ENCODE measurements at places on chromosomes 1 and 21.

DNA sequence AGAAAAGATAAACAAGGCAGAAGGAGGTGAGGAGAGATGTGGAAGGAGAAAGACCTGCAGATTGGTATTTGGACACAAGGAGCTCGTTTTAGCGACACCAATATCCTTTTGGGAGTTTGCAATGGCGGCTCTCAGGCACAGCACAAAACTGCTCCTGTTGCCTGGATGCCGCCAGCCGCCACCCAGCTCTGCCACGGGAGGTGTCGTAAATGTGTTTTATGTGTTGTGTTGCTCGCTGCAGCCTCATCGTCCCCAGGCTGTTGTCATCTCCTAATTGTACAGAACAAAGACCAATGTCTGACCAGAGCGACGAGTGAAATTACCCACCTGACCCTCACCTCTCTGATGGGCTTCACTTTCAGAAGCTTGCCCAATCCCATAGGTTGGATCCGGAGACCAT lies 96.6 kb upstream of the ZNF281 start:
- no peak for DNase-seq

GRCh38 chr1:205916541-205916940 lies 26.7 kb downstream of the SLC26A9 start:
- no peak for DNase-seq

DNA sequence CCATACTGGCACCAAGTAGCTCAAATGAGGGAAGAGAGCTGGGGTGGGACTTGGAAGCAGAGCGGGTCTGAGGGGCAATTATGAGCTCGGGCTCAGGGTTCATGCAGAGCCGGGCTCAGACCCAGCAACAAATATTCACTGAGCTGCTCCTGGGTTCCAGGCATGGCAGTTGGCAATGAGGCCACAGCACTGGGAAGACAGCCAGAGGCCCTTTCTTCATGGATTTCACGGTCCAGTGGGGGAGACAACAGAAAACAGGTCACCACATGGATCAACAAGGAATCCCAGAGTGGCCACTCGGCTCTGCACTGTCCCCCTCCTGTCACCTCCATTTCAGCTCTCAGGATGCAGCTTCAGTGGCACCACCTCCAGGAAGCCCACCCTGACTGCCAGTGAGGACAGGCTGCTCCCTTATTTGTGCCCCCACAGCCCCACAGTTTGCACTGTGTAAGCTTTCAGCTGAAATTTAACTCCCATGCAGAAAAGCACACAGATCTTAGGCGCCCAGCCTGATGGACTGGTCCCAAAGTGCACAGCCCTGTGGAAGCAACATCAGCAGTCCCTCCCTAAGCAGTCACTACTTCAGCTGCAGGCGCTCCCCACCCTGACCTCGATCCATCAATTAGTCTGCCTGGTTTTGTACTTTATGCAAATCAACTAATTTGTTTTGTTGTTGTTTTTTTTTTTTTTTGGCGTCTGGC lies 22.4 kb downstream of the ARHGEF19 start:
- no peak for DNase-seq

DNA sequence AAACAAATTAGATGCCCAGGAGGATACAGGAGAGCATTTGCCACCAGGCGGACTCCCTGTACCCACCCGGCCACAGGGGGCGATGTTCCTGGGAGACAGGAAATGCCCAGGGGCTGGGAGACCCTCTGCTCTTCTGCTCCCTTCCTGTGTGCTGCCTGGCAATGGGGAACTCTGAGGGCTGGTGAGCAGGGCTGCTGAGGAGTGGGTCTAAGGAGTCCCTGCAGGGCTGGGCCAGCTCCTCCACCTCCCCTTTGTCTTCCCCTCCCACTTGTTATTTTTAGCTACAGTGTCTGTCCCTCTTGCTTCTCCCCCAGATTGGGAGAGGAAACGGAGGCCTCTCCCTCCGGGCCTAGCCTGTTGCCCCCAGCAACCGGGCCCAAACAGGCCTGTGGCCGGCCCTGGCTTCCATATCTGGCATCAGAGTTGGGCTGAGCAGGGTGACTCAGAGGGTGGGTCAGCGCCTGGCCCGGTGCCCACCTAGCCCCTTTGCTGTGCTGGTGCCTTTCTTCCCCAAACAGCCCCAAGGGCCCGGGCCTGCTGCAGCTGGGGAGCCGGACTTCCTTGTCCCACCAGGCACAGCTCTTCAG lies 11.6 kb downstream of the LMNA start:
- peak; percentile 64 for DNase-seq

DNA sequence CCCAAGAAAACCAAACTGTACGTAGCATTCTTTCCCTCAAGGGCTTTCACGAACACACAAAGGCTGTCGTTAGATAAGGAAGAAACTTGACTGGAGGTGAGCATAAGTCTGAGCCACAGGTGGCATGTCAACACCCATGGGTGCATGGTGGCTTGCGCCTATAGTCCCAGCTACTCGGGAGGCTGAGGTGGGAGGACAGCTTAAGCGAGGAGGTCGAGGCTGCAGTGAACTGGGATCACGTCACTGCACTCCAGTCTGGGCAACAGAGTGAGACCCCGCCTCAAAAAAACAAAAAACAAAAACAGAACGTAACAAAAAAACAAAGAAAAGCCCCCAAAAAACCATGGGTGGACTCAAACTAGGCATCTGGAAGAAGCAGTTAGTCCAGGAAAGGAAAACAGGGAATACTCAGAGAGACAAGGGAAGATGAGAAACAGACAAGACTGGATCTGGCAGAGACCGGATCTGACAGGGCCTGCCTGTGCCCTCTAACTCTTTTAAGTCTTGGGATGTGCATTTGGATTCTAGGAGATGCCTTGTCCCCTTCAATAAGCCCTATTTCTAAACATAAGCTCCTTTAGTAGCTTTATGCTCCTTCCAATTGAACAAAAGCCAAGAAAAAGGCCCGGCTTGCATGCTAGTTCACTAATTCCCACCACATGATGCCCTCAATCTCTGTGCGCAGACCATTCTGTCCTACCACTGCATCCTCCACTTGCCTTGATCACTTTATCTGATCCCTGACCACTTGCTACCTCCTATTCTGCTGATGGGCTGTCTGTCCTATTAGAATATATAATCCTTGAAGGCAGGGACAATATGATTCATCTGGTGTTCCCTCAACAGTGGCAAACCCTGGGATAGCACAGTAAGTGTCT lies 73.8 kb downstream of the APP start:
- DNase-seq, result no peak

DNA sequence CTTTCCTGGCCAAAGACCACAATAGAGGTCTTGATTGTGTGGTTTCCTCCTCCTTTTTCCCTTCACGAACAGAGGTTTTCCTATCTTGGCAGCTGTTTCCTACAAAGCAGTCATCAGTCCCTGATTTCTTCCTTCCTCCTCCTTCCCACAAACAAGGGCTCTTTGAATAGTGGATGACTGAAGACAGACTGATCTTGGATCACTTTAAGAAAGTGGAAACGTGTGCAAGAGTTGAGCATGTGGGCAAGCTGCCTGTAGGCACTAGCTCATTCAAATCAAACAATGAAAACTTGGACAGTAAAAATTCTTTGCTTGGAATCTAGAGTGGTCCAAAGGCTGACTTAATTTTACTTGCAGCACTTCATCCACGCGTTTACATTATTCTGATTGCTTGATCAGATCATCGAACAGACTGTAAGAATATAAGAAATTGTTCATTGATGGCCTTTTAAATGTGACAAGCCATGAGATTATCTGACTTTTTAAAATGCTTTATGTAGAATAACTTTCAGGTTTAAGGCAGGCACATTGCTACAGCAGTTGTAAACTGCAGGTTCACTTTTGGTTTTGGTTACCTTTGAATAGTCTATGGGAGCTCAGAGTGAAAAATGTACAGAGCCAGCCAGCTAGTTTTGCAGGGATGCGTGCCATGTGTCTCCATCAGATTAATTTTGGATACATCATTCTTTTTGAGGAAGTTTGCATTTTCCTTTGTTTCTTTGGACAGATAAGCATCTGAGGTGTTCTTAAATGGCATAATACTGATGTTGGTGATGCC lies 34.4 kb downstream of the ADGRL2 start:
- DNase-seq, result no peak

DNA sequence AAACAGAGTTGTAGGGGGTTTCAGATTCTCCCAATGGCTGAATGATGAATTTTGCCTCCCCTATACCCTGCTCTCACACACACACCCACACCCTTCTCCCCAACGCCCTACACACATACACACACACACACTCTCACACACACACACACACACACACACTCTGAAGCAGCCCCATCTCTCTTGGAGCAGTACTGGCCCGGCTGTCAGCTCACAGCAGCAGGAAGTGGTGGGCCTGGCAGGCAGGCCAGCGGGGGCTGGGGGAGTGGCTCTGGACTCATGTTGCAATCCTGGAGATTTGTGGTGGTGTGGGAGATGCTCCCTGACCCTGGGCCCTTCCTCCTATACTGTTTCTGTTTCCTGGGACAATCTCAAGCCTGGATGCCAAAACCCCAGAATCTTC lies 2.2 kb downstream of the IKBKE start:
- no peak for DNase-seq

- DNase-seq, result no peak
These were observed 2.1 kb upstream of the QSOX1 start for GRCh38 chr1:180152588-180152987.

DNA sequence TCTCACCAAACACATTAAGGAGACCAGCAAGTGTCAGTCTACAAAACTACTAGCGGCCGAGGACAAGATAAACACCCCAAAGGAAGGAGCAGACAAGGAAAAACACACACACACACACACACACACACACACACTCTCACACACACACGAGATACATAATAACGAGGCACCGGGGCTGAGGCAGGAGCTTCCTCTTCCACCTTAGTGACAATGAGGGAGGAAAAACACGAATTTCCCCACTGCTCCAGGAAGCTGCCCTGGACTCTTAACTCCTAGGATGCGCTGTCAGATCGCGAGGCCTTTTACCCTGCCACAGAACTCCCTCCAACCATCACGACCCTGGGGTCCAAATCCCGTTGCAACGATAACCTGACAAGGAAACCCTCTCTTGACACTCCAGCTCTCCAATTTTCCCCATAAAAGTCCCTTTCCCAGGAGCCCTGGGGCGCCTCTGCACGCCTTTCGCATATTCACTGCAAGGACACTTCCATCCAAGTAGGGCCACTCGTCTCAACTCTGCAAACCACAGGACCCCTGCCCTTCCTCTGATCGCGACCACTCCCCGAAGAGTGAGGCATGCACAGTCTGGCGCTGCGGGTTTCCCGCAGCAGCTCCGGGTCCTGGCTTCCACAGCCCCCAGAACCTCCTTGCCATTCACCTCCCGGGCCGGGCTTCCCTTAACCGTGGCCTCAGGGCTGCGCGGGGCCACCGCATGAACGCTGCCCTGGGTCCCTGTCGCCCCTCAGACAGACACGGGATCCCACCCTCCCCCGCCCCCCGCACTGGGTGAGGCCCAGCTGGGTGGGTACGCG lies 581 bp downstream of the ETV3 start:
- DNase-seq, result no peak

DNA sequence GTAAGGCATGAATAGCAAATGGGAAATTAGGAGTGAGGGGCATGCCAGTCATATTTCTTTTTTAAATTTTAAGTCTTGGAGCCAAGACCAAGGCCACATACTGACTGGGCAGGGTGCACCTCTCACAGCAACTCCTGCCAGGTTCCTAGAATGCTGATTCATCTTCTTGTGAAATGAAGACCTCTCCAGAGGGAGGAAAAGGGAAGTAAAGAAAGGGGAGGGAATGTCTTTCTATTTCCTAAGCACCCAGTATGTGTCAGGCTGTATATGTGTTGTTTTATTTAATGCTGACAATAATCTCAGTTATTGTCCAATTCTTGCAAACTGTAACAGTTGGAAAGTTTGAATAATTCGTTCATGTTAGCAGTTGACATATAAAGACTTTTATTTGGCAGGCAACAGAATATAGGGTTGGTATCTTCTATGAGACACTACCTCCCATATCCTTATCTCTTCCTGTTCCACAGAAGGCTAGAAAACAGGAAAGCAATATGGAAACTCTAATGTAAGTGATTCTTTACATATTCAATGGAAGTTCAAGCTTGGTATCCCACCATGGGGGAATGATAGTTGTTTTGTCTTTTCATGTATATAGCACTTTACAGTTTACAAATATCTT lies 259.1 kb upstream of the USP24 start:
- no peak for DNase-seq

DNA sequence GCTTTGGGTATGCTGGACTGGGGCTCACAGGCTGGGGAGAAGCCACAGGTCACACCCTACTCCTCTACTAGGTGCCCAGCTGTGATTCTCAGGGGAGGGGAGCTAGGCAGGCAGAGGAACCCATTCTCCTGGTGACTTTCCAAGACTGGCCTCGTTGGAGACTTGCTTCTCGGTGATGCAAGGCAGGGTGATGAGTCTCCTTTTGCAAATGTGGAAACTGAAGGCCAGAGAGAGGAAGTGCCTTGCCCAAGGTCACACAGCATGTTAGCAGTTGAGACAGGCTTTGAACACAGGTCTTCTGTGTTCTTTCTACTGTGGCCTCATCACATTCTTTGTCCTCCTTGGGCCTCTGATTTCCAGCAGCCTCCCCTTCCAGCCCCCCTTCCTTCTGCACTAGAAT lies 20.5 kb upstream of the C1QA start:
- DNase-seq, result no peak

GRCh38 chr1:174448974-174449373 lies 1.2 kb downstream of the GPR52 start:
- DNase-seq, result no peak

DNA sequence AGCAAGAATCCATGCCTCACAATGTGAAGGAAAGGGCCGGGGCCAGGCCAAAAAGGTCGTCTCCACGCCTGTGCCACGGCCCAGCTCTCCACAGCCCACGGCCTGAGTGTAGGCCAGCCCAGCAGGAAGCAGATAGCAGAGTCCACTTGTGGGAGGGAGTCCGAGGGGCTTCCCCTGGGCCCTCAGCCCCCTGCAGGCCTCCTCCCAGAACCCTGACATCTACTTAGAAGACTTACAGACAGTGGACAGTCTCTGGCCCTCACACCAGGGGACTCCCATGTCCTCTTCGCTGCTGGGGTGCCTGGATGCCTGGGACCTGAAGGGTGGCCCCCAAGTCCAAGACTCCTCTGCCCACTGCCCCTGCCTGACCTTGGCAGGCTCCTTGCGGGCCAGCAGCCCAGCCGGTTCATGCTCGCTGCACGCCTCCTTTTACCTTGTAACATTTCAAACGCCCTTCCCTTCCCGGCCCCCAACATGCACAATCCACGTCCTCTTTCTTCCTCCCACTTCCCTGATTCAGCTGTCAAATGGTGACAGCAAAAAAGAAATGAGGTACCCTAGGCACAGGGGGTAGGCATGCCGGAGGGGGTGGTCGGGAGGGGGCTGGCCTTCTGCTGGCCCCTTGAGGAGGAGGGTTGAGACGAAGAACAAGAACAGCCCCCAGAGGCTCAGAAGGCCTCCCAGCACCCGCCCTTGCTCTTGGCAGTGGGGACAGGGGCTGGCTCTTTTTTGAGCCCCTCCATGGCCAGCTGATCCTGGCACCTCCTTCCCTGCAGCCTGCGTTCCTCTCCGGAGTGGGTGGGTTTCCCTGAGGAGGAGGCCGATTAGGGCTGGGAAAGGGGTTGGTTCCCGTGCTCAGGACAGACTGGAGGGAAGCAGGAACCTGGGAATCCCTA lies 997 bp upstream of the PTPN7 start:
- no peak for DNase-seq
